ENCODE measurements at places on chromosomes 5 and 9.
A peak's percentile ranks its signal among the peaks of the same experiment; 100 is the strongest.

DNA sequence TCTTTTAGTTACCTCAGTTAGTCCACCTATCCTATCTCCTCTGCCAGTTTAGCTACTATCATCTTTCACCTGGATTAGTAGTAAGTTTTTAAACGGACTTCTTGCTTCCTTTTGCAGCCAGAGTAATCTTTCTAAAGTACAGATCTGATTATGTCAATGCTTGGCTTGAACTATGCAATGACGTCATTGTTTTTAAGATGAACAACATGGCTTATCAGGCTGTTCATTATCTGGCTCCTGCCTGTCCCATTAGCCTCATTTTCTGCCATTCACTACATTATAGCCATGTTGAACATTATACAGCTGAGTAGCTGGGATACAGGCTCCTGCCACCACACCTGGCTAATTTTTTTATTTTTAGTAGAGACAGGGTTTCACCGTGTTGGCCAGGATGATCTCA, 98.7 kb downstream of the RANBP17 start:
- DNase-seq: no peak

DNA sequence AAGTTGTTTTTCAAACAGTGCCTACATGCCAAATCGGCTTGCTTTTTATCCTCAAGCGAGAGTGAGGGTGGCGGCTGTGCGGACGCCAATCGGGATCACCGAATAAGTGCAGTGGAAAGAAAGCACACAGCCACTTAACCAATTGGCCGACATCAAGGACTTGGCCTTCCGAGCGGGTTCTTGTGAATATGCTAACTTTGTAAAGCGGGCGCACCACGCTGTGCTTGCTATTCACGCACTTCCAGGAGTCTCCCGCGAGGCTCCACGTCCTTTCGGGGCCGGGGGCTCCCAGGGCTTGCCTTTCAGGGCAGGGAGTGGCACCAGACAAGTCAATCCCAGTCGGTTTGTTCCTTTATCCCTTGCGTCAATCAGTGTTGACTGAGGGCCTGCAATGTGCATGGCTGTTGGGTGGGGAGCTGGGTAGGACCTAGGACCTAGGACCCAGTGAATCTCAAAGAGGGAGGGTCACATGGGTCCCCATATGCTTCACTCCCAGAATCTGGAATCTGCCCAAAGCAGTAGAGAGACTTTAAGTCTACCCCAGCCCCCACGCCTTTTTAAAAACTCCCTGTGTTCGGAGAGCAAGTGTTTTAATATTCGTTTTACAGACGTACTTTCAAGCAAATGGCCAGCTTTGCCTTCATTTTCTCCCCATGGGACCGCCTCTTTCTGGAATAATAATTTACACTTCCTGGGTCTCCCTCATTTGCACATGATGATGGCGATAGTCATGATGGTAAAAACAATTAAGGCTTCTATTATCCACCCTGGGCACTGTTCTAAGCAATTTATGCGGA, 2.0 kb upstream of the GCNT4 start:
- DNase-seq: no peak

GRCh38 chr9:88852794-88853193, 138.5 kb upstream of the S1PR3 start:
- DNase-seq: no peak

- no peak for DNase-seq
These were observed 154.0 kb downstream of the SLC12A2 start for GRCh38 chr5:128237546-128237945.

GRCh38 chr5:165579911-165580310, 2074.5 kb downstream of the MAT2B start:
- DNase-seq: no peak

- peak; percentile 23 for DNase-seq
These were observed 135.0 kb upstream of the IRX4 start for GRCh38 chr5:2017540-2018389.

- DNase-seq: no peak
These were observed 242.6 kb downstream of the HSPA4 start for GRCh38 chr5:133294380-133294779.

DNA sequence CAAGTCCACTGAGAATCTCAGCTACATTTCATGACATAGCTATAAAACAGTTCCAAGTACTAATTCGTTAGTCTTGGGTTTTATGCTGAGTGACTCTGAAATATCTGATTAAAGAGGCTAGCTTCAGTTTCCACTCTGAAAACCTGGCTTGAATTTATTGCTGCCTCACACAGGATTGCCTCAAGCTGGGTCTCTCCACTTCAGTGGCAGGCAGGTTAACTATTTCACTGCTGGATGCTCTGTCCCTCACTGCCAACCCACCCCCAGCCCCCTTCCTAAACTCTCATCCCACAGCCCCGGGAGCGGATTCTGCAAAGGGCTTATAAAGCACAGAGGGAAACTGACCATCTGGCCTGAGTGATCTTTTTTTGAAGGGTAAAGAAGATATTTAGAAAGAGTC, 318.3 kb downstream of the MLLT3 start:
- no peak for DNase-seq

- no peak for DNase-seq
These were observed 61.1 kb upstream of the CCL21 start for GRCh38 chr9:34771007-34771406.

DNA sequence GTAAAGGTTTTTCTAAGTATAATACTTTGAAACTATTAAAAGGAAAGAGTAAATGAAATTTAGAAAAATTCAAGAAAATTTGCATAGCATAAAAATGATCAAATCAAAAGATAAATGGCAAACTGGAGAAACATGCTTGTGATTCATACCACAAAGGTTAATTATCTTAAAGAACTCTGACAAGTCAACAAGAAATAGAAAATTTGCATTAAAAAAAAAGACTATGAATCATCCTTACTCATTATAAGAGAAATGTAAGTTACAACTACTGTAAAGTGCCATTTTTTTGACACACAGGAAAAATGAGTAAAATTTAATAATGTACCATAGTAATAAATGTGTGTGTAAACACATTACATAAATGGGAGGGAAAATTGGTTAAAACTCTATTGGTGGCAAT, 624.4 kb upstream of the C9orf72 start:
- DNase-seq: no peak

DNA sequence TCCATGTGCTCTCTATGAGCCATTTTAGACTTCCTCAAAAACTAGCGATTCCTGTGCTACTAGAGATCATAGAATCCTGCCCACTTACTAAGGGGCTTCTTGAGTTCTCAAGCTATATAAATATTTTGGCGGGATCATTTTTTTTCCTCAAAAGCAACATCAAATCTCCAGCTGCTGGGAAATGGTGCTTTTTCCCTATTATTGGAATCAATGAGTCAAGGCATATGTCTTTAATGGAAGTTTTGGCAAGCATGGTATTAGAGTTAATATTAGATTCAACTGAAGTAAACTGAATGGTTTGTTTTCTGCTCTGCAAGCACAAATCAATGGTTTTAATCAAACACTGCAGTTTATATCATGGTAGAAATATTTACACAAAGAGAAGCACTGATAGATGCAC, 369.9 kb upstream of the PTGER4 start:
- no peak for DNase-seq

- DNase-seq: no peak
These were observed 62.0 kb downstream of the DROSHA start for GRCh38 chr5:31469886-31470285.

GRCh38 chr5:89276566-89277305, 393.8 kb upstream of the MEF2C start:
- no peak for DNase-seq

DNA sequence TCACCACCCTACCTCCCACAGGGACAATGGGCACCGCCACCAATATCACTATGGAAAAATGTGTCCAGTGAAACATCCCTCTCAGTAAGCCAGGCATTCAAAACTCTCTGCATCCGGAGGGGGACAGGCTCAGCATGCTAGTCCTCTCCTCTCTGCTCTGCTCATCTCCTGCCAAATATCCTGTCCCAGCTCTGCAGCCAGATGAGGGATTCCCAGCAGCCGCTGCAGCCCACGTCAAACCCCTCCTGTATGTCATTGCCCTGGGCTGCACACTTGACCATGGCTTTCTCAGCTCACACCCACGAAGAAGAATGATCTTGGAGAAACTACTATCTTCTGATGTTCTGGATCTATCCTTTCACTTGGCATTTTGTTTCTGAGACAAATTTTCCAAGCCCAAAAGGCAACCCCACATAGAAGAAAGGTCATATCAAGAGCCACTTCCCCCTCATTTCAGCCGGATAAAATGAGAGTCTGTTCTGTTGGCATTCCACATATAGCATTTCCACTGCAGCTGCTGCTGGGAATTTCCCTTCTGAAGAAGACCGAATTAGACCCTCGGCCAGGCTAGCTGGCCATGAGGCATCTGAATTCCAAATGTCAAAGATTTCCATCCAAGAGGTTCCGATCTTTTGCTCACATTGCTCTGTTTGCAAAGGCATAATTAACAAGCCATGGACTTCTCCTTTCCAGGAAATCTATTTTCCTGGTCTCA, 338.0 kb downstream of the ACTL7B start:
- no peak for DNase-seq

GRCh38 chr5:132281856-132282614, 12.2 kb upstream of the SLC22A4 start:
- no peak for DNase-seq

GRCh38 chr9:92786298-92786697, 21.7 kb upstream of the BICD2 start:
- DNase-seq: no peak

- no peak for DNase-seq
These were observed 105.6 kb upstream of the PHYKPL start for GRCh38 chr5:178338126-178338749.
